Midbrain (tissue), 1 donor: ENCODE measurements at places on chromosomes 2 and 18.

DNA sequence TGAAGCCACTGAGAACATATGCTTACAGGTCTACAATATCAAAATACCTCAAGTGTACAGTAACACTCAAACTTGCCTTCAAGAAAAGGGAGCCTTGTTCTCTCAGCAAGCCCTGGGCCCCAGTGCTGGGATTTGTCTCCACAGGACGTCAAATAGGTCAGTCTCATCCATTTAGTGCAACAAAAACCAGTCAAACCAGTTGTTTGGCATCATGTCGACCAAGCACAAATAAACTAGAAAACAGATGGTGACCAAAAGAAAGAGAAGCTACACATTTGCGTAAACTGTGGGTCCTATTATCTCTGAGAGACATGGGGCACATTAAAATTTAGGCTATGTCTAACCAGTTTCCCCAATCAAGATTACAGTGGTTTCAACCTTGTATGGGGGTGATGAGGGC is 182.6 kb upstream of the PKDCC start:
- DNase-seq = no peak

DNA sequence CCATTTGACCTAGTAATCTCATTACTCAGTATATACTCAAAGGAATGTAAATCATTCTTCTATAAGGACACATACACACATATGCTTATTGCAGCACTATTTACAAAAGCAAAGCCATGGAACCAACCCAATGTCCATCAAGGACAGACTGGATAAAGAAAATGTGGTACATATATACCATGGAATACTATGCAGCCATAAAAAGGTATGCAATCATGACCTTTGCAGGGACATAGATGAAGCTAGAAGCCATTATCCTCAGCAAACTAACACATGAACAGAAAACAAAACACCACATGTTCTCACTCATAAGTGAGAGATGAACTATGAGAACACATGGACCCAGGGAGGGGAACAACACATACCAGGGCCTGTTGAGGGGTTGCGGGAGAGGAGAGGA is 214.5 kb downstream of the NBAS start:
- DNase-seq = no peak

GRCh38 chr2:2764001-2764355 is 432.9 kb upstream of the MYT1L start:
- DNase-seq = peak; percentile 32

GRCh38 chr2:10909050-10909995 is 2.4 kb upstream of the KCNF1 start:
- DNase-seq = no peak
